Activated naive CD8-positive, alpha-beta T cell treated with anti-CD3 and anti-CD28 coated beads, Interleukin-2, amount 10 ng/mL, durations not matched to agents 7 days and 5 days (primary cell): ENCODE measurements at places on chromosomes 16 and 17.

- peaks cover 32% of the 10 kb centered on the region for H3K36me3 ChIP-seq
- H3K27me3 ChIP-seq: no peaks in the 10 kb centered on the region
- no peak overlapping the region for H3K4me3 ChIP-seq
- DNase-seq: no peak
- no peak overlapping the region for H3K27ac ChIP-seq
Measured at GRCh38 chr16:29736764-29737163, 9.0 kb downstream of the C16orf54 start.

GRCh38 chr17:18921912-18922451, 30.0 kb upstream of the SLC5A10 start:
- H3K36me3 ChIP-seq: peaks cover 36% of the 10 kb centered on the region
- no peaks in the 10 kb centered on the region for H3K27me3 ChIP-seq
- DNase-seq: no peak
- peak overlapping the region; percentile 67 for H3K27ac ChIP-seq

- no peak for DNase-seq
- H3K4me1 ChIP-seq: no peaks in the 10 kb centered on the region
- H3K36me3 ChIP-seq: peaks cover 11% of the 10 kb centered on the region
- no peaks in the 10 kb centered on the region for H3K27me3 ChIP-seq
- no peak overlapping the region for H3K4me3 ChIP-seq
Measured at GRCh38 chr17:29107084-29107483, 64.1 kb downstream of the PIPOX start.

GRCh38 chr16:51637770-51638094, 486.7 kb upstream of the SALL1 start:
- no peaks in the 10 kb centered on the region for H3K36me3 ChIP-seq
- no peak for DNase-seq
- H3K27ac ChIP-seq: no peak overlapping the region
- H3K4me3 ChIP-seq: no peak overlapping the region

GRCh38 chr17:36111068-36111490, 7.5 kb downstream of the CCL4 start:
- H3K27ac ChIP-seq: no peak overlapping the region
- peaks cover 13% of the 10 kb centered on the region for H3K27me3 ChIP-seq
- DNase-seq: no peak
- H3K4me1 ChIP-seq: no peaks in the 10 kb centered on the region

DNA sequence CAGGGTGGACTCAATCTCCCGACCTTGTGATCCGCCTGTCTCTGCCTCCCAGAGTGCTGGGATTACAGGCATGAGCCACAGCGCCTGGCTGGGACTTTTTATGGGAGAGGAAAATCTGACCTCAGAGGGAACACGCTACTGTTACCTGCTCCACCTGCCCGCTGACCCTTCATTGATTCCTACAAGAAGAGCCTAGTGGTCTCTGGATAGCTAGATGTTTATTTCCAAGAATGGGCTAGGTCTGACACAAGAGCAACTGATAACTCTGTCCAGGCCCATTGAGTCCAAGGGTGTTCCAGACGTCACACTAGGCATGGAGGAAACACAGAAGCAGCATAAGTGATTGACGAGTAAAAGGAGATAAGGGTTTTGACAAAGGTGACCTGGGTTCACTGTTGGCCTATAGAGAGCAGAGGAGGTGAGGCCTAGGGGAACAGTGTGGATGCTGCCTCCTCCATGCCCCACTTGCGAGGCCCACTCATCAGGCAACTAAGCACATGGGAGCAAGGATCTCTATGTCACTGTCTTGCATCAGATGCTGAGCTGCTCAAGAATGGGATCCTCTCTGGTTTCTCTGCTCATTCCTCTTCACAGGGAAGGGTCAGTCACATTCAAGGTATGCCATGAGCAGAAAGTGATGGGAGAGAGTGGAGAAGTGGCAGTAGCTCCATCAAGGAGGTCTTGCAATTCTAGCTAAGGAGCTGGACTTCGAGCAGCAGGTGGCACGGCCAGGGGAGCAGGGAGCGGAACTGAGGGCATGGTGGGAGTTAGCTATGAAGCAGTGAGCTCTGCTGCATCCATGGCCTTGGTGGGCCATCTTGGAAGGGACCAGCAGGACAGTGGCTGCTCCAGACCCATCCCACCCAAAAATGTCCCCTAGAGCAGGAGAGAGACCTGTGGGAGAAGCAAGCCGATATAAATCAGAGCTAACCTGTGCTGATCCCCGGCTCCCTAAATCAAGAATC, 145.2 kb downstream of the WSCD1 start:
- H3K4me1 ChIP-seq: no peaks in the 10 kb centered on the region
- H3K4me3 ChIP-seq: no peak overlapping the region
- no peaks in the 10 kb centered on the region for H3K36me3 ChIP-seq

DNA sequence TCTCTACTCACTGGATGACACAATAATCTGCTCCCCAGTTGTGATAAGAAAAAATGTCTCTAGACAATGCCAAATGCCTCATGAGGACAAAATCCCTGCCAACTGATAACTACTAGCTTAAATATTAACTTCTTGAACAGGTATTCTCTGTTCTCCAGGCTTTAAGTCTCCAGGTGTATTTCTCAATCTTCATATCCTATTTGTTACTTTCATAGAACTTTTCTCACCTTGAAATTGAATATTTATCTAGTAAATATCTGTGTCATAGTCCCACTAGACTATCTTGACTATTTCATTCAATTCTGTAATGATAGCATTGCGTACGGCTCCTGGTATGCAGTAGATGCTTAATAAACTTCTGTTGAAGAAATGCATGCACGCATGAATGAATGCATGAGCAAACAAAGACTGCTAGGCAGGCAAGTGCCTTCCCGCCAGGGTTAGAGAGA, 15.9 kb downstream of the HSD17B2 start:
- DNase-seq: no peak
- H3K36me3 ChIP-seq: no peaks in the 10 kb centered on the region
- H3K27me3 ChIP-seq: peaks cover 22% of the 10 kb centered on the region
- H3K4me1 ChIP-seq: no peaks in the 10 kb centered on the region

DNA sequence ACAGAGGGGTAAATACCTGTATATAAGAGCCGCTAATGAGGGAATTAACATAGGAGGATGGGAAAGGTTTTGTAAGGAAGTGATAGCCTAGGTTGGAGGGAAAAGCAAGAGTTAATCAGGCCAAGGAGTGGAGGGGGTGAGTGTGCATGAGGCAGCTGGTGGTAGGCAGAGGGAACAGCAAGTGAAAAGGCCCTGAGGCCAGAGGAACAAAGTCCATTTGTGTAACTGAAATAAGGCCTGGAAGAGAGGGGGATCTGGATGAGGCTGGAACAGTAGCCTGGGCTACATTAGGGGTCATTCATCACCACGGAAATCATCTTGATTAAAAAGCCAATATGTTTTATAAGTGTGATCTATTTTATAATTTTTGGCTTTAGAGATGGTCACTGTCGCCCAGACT, 45.7 kb downstream of the FZD2 start:
- H3K27ac ChIP-seq: no peak overlapping the region
- H3K4me1 ChIP-seq: no peaks in the 10 kb centered on the region
- no peak for DNase-seq
- peaks cover 4% of the 10 kb centered on the region for H3K27me3 ChIP-seq
- H3K36me3 ChIP-seq: no peaks in the 10 kb centered on the region

- H3K4me3 ChIP-seq: no peak overlapping the region
- H3K36me3 ChIP-seq: peaks cover 6% of the 10 kb centered on the region
- H3K27ac ChIP-seq: no peak overlapping the region
- no peak for DNase-seq
- peaks cover 17% of the 10 kb centered on the region for H3K4me1 ChIP-seq
- H3K27me3 ChIP-seq: peaks cover 5% of the 10 kb centered on the region
Measured at GRCh38 chr16:66996324-66996982, 8.1 kb downstream of the CES4A start.

- H3K4me1 ChIP-seq: peaks cover 17% of the 10 kb centered on the region
- DNase-seq: no peak
- H3K27ac ChIP-seq: no peak overlapping the region
- H3K27me3 ChIP-seq: no peaks in the 10 kb centered on the region
Measured at GRCh38 chr16:53925107-53925410, 221.1 kb downstream of the FTO start.

DNA sequence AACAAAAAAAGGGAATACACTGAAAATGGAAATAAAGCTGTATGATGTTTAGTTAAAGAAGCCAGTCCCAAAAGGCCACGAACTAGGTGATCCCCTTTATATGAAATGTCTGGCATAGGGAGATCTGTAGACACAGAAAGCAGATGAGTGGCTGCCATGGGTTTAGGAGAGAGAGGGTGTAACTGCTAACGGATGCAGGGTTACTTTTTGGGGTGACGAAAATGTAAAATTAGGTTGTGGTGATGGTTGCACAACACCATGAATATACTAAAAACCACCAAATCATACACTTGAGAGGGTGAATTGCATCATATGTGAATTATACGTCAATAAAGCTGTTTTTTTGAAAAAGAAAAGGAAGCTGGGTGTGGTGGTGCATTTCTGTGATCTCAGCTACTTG, 99.6 kb downstream of the ADCY9 start:
- H3K36me3 ChIP-seq: no peaks in the 10 kb centered on the region
- no peaks in the 10 kb centered on the region for H3K27me3 ChIP-seq
- H3K4me1 ChIP-seq: peaks cover 10% of the 10 kb centered on the region
- no peak overlapping the region for H3K27ac ChIP-seq

- DNase-seq: no peak
- H3K4me3 ChIP-seq: no peak overlapping the region
- H3K27me3 ChIP-seq: peaks cover 3% of the 10 kb centered on the region
- H3K4me1 ChIP-seq: no peaks in the 10 kb centered on the region
- no peak overlapping the region for H3K27ac ChIP-seq
Measured at GRCh38 chr16:854808-855410, 54.4 kb upstream of the GNG13 start.

GRCh38 chr16:9402293-9402860, 310.9 kb downstream of the HAPSTR1 start:
- no peaks in the 10 kb centered on the region for H3K36me3 ChIP-seq
- no peak overlapping the region for H3K4me3 ChIP-seq
- no peak overlapping the region for H3K27ac ChIP-seq
- no peak for DNase-seq
- no peaks in the 10 kb centered on the region for H3K4me1 ChIP-seq

DNA sequence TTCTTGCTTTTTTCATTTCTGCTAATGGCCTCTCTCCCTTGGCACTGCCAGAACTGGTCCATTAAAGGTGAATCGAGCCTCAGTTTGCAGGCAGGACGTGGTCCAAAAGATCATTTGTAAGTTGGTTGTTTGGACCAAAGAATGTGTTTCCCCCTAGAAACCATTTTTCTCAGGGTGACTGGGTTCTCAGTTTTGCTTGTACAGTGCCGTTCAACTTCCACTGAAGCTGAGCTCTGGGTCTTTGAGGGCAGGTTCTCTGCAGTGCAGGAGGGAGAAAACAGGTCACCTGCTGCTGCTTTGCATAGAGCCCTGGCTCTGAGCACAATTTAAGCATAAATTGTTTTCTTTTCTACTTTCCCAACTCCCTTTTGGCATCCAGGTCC, 9.0 kb upstream of the AMZ2 start:
- H3K4me1 ChIP-seq: peaks cover 41% of the 10 kb centered on the region
- peaks cover 13% of the 10 kb centered on the region for H3K36me3 ChIP-seq
- H3K27me3 ChIP-seq: no peaks in the 10 kb centered on the region
- DNase-seq: no peak

DNA sequence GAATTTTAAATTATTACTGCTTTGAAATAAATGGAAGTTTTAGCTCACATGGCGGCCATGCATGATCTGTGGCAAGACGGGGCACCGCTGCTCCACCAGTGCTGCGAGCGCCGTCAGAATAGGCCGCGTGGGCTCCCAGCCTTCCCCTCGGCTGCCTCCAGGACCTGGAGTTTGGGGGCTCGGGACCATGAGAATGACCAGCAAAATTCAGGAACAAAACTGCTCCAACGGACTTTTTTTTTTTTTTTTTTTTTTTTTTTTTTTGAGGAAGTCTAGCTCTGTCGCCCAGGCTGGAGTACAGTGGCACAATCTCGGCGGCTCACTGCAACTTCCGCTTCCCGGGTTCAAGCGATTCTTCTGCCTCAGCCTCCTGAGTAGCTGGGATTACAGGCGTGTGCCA, 38.3 kb upstream of the AKAP1 start:
- H3K4me3 ChIP-seq: peak overlapping the region; percentile 77
- no peak overlapping the region for H3K27ac ChIP-seq
- no peaks in the 10 kb centered on the region for H3K36me3 ChIP-seq
- no peak for DNase-seq
- peaks cover 66% of the 10 kb centered on the region for H3K27me3 ChIP-seq
- peaks cover 16% of the 10 kb centered on the region for H3K4me1 ChIP-seq

DNA sequence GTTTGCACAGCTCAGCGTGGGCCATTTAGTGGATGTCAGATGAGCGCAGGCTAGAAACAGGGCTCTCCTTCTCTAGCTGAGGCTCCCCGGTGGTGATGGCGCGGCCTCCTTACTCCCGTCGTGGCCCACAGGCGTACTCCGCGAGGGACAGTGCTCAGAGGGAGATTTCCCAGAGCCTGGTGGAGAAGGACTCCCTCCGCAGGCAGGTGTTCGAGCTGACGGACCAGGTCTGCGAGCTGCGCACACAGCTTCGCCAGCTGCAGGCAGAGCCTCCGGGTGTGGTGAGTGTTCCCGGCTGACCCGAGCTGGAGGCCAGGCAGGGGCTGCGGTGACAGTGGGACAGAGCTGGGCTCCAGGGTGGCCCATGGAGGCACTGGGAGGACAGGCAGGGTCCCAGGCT, 21.4 kb downstream of the CARD14 start:
- no peak overlapping the region for H3K27ac ChIP-seq
- H3K36me3 ChIP-seq: no peaks in the 10 kb centered on the region
- DNase-seq: no peak
- H3K27me3 ChIP-seq: peaks cover 11% of the 10 kb centered on the region
- no peaks in the 10 kb centered on the region for H3K4me1 ChIP-seq

DNA sequence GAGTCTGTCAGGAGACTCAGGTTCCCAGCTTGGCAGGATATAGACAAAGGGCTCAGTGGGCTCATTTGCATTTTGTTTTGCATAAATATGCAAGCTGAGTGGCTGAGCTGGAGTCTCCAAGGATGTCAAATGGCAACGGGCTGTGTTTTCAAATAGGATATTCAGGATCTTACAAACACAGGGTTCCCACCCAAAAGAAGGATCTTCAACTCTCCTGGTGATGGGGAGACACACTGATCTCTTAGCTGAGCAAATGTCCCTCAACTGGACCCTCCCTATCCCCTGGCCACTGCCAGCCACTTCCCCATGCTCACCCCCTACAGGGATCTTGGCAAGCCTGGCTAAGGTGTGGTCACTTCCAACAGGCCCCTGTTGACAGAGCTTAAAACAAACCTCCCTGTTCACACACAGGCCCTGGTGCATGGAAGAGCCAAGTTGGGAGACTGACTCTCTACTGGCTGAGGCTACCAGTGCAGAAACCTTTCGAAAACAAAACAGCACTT, 61.6 kb downstream of the SOX9 start:
- H3K4me3 ChIP-seq: no peak overlapping the region
- no peaks in the 10 kb centered on the region for H3K36me3 ChIP-seq
- H3K27ac ChIP-seq: no peak overlapping the region
- DNase-seq: no peak

GRCh38 chr17:78896091-78896833, 6.7 kb downstream of the CEP295NL start:
- H3K36me3 ChIP-seq: no peaks in the 10 kb centered on the region
- H3K27me3 ChIP-seq: peaks cover 4% of the 10 kb centered on the region
- H3K4me3 ChIP-seq: no peak overlapping the region
- H3K27ac ChIP-seq: no peak overlapping the region
- no peak for DNase-seq

- no peak for DNase-seq
- no peak overlapping the region for H3K4me3 ChIP-seq
- peaks cover 31% of the 10 kb centered on the region for H3K27me3 ChIP-seq
- H3K4me1 ChIP-seq: peaks cover 1% of the 10 kb centered on the region
Measured at GRCh38 chr17:27981978-27982377, 60.5 kb upstream of the NLK start.
